ENCODE measurements at places on chromosomes 3 and 15.

GRCh38 chr15:71272932-71273331 lies 157.7 kb downstream of the THSD4 start:
- no peak for DNase-seq

DNA sequence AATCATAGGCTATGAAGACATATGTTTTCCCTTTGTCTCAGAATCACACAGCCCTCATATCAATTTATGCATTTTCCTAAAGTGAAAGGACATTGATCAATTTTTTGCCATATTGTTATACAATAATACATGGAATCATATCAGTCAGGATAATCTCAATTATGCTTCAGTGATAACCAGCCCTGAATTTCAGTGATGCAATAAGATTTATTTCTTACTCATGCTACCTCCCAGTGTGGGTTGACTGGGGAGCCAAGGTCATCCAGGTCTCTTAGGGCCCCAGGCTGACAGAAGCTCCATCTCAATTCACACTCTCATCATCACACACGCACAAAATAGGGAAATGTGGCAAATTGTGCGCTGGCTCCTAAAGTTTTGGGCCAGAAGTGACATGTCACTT lies 44.2 kb upstream of the TNIK start:
- no peak for DNase-seq

- DNase-seq: no peak
These were observed 134.1 kb downstream of the MBNL1 start for GRCh38 chr3:152402695-152403451.

DNA sequence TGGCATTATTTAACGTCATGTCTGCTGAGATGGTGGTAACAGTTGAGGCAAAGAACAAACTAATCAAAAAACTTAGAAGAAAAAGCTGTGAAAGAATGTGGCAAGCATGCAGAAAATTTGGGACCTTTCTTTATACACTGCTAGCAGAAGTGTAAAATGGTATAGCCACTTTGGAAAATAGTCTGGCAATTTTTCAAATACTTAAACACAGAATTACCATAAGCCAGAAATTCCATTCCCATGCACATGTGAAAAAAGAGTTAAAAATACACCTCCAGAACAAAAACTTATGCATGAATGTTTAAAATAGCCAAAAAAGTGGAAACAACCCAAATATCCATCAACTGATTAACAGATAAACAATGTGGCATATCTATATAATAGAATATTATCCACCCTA lies 613.3 kb downstream of the TBL1XR1 start:
- DNase-seq: no peak

GRCh38 chr3:134487406-134487805 lies 1.5 kb downstream of the CEP63 start:
- no peak for DNase-seq

- no peak for DNase-seq
These were observed 27.4 kb upstream of the SRGAP3 start for GRCh38 chr3:9276761-9277370.

DNA sequence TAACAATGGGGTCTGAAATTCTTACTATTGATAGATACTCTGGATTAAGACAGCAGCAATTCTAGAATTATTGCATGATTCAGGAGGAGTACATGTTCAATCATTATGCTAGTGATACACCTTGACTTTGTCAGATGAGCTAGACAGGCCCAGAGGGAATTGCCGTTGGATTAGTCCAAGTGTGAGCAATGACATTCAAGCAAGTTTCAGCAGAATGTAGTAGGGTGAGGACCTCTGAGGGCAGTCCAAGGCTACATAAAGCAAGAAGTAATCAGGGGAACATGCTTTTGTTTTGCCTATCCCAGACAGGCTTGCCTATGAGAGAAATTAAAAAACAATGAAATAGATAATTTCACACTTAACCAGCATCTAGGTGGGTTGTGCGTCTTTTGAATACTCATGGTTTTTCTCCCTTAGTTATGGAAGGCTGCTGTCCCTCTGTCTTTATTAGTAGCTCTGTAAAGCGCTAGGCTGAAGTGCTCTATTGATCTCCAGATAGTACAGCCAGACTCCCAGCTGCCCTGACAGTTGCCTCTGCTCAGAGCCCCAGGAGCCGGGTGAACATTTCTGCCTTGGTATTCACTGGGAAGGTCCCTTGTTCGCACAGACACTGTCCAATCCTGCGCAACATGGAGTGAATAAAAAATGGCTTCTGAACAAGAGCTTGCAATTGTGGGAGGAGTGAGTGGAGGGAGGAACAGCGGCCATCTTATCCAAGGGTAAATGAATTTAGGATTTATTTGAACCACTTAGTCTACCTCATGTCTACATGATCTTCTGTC lies 316.6 kb upstream of the ONECUT1 start:
- DNase-seq: no peak

- DNase-seq: no peak
These were observed 6.9 kb downstream of the C15orf62 start for GRCh38 chr15:40776537-40777141.

- DNase-seq: no peak
These were observed 574 bp downstream of the DUOXA1 start for GRCh38 chr15:45128971-45129639.

DNA sequence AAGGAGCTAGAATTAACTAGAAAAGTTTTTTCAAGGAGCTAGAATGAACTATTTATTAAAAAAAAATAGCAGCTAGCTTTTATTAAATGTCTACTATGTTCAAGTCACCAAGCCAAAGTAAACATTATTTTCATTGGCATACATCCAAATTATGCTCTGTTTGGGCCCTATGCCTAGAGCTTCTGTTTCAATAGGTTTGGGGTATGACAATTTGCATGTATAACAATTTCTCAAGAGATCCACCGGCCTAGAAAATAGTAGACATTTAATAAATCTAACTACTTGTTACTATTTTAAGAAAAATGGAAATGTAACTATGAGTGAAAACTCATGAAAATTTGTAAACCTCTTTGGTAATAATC lies 8.0 kb downstream of the GABRR3 start:
- no peak for DNase-seq

DNA sequence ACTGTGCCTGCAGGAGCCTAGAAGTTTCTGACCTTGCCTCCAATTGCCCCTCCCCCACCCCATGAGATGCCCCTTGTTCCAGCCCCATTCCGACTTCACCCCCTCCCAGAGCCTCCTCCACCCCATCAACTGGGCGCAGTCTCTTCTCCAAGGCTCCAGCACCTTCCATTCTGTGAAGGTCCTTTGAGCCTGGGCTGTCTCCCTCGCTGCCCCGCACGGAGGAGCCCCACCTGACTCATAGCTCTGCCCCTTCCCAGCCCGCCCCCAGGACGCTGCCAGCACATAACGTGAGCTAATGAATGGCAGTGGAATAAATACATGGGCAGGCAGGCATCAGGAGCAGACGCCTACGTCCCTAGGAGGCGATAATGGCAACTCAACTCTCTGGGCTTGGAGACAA lies 113.1 kb downstream of the NUP210 start:
- DNase-seq: no peak

GRCh38 chr3:137687181-137687879 lies 76.8 kb upstream of the SOX14 start:
- DNase-seq: no peak

DNA sequence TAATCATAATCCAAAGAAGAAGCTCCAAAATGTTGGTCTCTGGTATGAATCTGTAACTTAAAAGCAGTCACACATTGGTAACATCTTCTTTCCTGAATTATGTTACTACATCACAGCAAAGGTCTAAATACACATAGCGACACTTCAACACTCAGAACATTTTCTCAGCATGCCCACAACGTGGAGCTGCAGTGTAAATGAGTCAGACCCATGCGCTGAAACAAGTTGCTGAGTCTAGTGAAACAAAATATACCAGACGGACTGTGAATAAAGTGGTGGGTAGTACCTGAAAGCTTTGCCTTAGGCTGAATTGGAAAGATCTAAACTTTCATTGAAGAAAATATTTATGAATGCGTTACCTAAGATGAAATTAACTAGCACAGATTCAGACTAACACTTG lies 33.2 kb upstream of the GOLGA8B start:
- no peak for DNase-seq

DNA sequence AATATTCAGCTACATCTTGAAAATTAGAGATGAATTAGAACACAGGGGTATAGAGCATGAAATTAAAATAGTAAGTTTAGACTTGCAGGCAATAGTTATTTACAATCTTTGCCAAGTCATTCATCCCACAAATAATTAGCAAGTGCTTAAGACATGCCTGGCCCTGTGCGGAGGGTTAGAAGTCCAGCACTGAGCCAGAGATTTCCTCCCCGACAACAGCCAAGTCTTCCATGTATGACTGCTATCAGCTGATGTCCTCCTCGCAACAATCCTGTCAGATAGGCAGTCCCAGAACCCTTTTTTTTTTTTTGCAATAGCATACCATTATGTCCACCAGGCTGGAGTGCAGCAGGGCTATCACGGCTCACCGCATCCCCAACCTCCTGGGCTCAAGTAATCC lies 14.6 kb downstream of the SIN3A start:
- DNase-seq: no peak
